B cell (primary cell): ENCODE measurements at places on chromosomes 7 and 10. TPM values are rescaled to one million over a fixed set of nuclear protein-coding genes. Genes with fewer than 3 reads are reported as not detected.

DNA sequence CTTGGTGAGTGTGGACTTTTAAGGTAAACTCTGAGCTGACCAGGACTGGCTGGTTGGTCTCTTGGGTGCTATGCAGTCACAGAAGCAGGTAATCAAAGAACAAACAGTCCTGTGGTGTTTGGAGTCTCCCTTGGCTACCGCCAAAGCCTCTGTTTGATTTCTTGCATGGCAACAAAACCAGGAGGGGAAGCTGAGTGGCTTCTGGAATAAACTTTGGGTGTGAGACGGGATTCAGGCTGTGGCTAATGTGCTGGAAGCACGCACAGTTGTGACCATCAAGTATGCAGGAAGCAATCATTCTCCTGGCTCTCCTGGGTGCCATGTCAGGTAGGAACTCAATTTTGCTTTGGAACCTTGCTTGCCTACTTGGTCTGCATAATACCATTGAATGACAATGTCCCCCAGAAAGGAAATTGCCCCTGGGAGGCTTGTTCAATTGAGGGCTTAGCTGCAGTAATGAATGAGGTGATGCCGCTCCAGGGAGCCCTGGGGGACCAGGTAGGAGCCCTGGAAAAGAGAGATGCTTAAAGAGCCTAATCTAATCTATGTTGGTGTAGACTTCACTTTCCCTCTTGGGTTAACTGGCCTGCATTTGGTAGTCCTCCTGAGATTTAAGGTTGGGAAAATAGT lies at the start of gene CDHR3:
TSS of gene CDHR3 (plus strand) at position 227 of the 630 bp plus-strand sequence. CDS start at position 282, 55 bp downstream.
- H3K27me3 ChIP-seq: no peaks in the 10 kb centered on the region
- H3K36me3 ChIP-seq: no peaks in the 10 kb centered on the region
- H3K4me3 ChIP-seq: no peak within 1 kb of the TSS
- H3K27ac ChIP-seq: no peak within 1 kb of the TSS

- no peak overlapping the region for H3K27ac ChIP-seq
- no peaks in the 10 kb centered on the region for H3K27me3 ChIP-seq
- H3K4me1 ChIP-seq: no peaks in the 10 kb centered on the region
- no peak overlapping the region for H3K4me3 ChIP-seq
- peaks cover 4% of the 10 kb centered on the region for H3K36me3 ChIP-seq
- DNase-seq: no peak
Measured at GRCh38 chr7:66353547-66353946, 148.4 kb downstream of the TPST1 start.

- no peak overlapping the region for H3K27ac ChIP-seq
- H3K36me3 ChIP-seq: no peaks in the 10 kb centered on the region
- no peak for DNase-seq
- no peak overlapping the region for H3K4me3 ChIP-seq
Measured at GRCh38 chr10:128390596-128390995, 264.4 kb upstream of the MKI67 start.

Gene MAGI2
- total RNA-seq: 0.64 and 0.75 TPM in 2 replicates

Gene CTAGE8
- 1.3 and 1.4 TPM in 2 replicates for total RNA-seq
